ENCODE measurements at places on chromosomes 12 and 14.

- DNase-seq = no peak
Observed at GRCh38 chr12:62045211-62045610, 215.0 kb upstream of the USP15 start.

GRCh38 chr12:99435095-99435791 lies 212.3 kb upstream of the GARIN6 start:
- DNase-seq = no peak

DNA sequence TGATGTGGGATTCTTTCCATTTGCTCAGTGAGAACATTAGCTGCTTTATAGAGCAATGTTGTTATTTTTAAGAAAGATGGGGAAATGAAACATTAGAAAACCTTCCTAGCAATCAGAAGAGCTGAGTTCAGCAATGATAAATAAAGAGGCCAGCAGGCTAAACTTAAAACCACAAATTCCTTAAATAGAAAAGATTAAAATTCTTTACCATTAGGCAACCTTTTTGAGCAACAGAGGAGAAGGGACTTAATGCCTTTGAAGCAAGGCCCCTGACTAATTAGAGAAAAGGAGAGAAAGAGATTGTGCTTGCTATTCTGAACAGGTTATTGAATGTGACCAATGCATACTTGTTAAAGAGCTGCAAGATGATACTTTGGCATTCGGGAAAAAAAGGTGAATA lies 160.8 kb upstream of the LMO3 start:
- DNase-seq = no peak

GRCh38 chr12:59873136-59873535 lies 277.3 kb downstream of the SLC16A7 start:
- DNase-seq = no peak

GRCh38 chr12:62922539-62922938 lies 12.4 kb downstream of the PPM1H start:
- peak; percentile 48 for DNase-seq

GRCh38 chr14:96139879-96140278 lies 64.8 kb upstream of the BDKRB2 start:
- DNase-seq = no peak
